Foreskin melanocyte (primary cell): ENCODE measurements at places on chromosomes 7 and 10.

GRCh38 chr10:34612938-34613337 lies 202.2 kb downstream of the PARD3 start:
- no peak for DNase-seq

DNA sequence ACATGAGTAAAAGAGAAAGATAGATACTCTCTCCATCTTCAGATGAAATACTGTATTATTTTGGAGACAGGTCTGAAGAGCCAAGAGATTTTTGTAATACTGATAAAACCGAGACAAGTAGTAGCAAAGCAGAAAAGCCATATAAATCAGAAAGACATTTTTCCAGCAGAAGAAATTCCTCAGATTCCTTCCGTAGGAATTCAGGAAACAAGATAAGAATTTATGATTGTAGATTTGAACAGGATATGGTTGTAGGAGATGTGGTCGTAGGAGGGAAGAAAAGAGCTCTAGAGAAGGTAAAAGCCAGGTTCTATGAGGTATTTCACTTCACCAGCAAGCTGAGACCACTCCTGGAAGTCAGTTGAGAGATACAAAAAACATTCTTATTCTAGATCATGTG lies 17.6 kb upstream of the AASS start:
- no peak for DNase-seq

DNA sequence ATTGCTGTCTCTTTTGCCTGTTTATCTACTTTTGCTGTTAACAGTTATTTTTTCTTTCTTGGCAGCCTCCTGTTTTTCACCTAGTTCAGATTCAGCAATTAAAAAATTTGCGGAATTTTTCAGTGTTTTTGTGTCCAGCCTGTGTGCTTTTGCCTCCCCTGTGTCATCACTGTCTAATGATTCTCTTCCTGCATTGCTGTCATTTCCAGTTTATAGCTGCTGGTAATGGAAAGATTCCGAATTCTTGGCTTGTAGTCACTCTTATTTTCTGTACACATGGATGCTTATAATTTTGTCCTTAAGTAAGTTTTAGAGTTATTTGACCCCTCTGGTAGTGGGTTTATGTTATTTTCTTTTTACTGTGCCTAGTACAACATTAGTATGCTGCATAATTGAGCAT lies 25.1 kb downstream of the GLRX3 start:
- no peak for DNase-seq

GRCh38 chr10:23100331-23101030 lies 5.1 kb downstream of the MSRB2 start:
- no peak for DNase-seq

DNA sequence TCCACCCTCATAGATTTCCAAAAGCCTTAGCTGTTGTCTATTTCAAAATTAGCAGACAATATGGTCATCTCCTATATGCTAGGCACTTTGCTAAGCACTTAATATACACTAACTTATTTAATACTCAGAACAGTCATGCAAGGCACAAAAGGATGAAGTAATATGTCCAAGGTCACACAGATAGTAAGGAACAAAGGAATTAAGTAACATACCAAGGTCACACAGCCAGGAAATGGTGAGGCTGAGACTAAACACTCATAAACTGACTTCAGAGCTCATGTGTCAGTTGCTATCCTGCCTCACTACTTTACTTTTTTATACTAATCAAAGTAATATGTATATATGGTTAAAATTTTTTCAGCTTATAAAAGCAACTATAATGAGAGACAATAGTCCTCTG lies 23.6 kb upstream of the HIBADH start:
- no peak for DNase-seq

DNA sequence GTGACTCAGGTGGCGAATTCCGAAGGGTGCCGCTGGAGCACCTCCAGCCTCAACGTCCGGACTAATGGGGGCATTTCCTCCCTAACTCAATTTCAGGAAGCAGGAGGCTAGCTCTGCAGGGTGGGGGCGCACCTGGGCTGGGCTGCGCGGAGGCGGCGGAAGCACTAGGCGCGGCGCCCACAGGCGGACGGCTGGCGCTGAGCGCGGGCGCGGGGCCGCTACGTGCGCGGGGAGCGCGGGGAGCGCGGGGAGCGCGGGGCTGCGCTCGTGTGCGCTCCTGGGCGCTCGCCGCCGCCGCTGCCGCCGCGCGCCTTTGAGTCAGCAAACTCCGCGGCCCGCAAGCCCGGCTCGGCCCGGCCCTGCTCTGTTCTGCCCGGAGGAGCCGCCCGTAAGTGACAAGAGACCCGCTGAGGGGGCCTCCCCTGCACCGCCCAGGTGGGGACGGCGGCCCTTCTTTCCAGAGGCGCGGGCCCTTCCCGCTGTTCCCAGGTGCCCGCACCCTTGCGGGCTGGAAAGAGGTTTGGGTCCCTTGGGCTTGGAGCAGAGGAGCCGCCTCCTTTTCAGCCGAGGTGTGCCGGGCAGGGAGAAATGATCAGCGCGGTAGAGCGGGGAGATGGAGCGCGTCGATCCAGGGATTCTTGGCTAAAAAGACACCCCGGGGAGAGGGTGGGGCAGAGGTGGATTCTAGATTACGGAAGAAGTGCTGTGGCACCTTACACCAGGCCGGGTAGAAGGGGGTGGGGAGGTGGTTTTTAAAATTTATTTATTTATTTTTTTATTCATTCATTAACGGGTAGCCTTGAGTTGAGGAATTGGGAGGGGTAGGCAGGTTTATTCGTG lies at the start of gene SNX10:
Gene SNX10, plus strand, starts transcription at position 164 of the 840 bp plus-strand sequence. CDS start 54,581 bp downstream, outside the sequence.
- no peak for DNase-seq

- no peak for DNase-seq
Observed at GRCh38 chr10:112728997-112729396, 221.1 kb upstream of the TCF7L2 start.

GRCh38 chr7:151472644-151473380 lies 32.9 kb upstream of the CRYGN start:
- no peak for DNase-seq

DNA sequence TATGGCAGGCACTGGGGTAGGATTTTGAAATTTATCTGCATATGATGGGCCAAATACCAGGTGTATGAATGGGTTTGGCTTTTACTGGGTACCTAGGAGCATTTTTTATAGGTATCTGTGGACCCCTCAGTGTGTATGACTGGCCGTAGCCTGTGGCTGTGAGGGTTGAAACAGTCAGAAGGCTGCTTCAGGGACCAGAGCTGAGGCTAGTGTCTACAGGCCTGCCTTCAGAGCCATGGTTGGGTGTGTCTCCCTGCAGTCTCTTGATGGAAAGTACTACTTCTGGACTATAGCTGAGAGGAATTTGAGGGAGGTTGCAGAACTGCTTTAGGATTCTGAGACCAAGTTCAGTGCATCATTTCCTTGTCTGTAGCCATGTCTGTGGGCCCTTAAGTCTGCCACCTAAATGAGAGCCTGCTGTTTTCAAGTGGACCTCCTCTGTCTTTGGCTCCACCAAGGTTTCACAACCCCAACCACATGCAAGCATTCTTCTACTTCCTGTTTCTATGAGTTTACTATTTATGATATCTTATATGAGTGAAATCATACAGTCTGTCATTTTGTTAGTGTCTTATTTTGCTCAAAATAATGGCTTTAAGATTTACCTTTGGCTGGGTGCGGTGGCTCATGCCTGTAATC lies 19.9 kb upstream of the ZNF138 start:
- no peak for DNase-seq

- DNase-seq, result no peak
Observed at GRCh38 chr7:100860702-100861615, 6.2 kb upstream of the TRIP6 start.

- DNase-seq, result no peak
Observed at GRCh38 chr10:124624466-124624865, 119.7 kb downstream of the FAM53B start.

DNA sequence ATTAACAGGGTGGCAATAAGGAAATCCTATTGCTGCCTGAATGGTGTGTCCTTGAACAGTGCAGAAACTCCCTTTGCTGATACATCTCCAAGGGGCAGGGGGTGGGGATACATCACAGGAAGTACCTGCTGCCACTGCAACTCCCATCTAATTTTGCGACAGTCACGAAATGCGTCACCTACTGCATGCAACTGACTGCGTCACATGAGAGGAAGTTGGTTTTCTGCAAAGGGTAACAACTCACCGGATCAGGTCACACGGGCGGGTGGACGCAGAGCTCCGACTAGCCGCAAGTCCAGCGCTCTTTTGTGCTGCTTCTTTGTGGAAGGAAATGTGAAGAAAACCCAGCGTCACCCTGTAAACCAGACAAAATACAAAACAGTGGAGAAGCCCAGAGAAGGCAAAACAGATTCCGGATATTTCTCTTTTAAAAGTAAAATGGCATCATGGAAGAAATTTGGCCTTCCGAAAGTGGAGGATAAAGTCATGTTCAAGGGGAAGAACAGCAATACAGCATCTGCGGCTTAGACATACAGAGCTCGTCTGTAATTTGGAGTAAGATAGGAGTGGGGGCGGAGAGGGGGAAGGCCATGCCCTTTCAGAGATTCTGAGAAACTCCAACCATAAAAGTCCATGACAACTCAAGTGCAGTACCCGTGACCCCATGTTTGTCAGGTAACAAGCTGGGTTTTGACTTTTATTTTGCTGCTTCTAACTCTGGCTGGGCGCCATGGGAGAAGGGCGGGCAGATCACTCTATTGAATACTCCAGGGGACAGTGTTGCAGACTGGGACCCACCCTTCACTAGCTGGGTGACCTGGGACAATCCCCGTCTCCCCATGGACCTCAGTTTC lies 32.3 kb upstream of the PLEKHS1 start:
- no peak for DNase-seq

- peak; percentile 52 for DNase-seq
Observed at GRCh38 chr7:112495810-112496462, 15.1 kb downstream of the LSMEM1 start.

- no peak for DNase-seq
Observed at GRCh38 chr10:69843923-69844322, 42.2 kb downstream of the COL13A1 start.

GRCh38 chr7:42876182-42877068 lies 35.4 kb downstream of the C7orf25 start:
- peak; percentile 58 for DNase-seq

GRCh38 chr7:157061979-157062378 lies 51.5 kb upstream of the MNX1 start:
- no peak for DNase-seq

DNA sequence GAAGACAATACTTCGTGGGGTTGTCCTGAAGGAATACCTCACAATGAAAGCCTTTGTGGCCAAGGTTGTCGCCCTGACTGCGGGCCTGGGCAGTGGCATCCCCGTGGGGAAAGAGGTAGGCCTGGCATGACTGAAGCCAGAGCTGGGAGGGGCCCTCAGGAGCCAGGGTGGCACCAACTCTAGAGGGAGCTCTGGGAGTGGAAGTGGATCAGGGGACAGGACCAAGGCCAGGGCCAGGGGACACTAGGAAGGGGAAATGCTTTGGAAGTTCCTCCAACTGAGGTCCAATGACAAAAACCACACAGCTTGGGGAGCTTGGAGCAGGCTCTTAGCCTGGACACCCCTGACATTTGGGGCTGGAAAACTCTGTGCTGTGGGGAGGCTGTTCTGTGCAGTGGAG lies 5.8 kb downstream of the CLCN1 start:
- no peak for DNase-seq

- no peak for DNase-seq
Observed at GRCh38 chr10:69636273-69636575, 6.2 kb downstream of the FAM241B start.

- DNase-seq, result no peak
Observed at GRCh38 chr10:62044566-62044965, 143.1 kb downstream of the ARID5B start.

DNA sequence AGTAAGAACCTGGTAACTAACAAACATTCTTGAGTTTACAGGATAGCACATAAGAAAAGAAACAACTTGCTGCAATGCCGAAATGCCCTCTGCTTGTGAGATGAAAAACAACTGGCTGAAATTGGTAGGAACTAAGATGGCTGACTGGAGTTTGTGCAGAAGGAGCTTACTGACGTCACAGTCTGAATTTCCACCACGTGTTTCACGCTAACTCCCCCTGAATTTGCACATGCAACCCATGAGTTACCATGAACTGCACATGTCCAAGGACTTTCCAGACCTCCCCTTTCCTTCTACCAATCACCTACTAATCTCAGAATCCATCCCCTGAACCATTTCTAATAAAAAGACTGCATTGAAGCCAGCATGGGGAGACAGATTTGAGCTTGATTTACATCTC lies 86.3 kb upstream of the KCND2 start:
- no peak for DNase-seq

DNA sequence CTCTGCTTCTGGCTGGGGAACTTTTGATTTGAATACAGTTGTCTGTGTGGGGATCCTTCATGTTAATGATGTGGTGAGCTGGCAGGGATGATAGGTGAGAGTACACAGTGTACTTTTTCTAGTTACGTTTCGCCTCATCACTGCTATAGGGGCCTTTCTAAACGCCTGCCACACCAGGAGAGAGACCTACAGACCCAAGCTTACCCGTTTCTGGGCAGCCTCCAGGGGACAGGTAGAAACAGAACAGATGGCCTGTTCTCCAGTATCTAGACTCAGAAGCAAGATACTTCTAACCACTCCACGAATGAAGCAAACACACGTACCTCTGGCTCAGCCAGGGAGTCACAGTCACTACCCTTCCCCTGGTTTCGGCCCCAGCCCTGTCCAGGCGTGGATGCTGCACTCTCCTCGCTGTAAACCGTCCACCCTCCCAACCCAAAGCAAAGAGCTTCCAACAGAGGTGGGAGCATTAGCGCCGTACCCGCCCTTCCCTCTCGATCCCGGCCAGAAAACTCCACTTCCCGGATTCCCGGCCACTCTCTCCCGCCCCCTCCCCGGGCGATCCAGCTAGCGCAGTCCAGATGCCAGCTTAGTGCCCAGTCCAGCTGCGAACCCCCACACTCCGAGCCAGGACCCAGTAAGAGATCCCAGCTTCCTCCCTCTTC lies 1.2 kb downstream of the CCDC6 start:
- no peak for DNase-seq

GRCh38 chr7:48083114-48083830 lies 5.8 kb upstream of the UPP1 start:
- DNase-seq, result no peak

DNA sequence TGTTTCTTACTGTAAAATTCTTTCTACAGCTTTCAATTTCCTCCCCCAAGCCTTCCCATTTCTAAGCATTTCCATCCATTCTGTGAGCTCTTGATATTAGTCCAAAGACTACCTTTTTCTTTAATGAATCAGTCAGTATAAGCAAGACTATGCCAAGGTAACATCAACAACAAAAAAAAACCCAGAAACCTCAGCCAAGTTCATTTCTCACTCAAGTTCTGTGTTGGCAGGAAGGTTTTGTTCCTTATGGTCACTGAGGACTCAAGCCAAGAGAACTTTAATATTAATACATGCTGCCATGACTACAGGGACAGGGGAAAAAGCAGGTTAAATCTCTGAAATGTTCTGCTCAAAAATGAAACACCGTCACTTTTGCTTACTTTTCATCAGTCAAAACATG lies 621.2 kb upstream of the NRP1 start:
- no peak for DNase-seq

GRCh38 chr7:147033641-147034040 lies 917.0 kb downstream of the CNTNAP2 start:
- DNase-seq, result no peak
